ENCODE measurements at places on chromosomes 3 and 15.

- DNase-seq = no peak
These were observed 107.6 kb upstream of the ARHGEF3 start for GRCh38 chr3:56909349-56909748.

GRCh38 chr15:67897646-67898339 is 57.9 kb upstream of the RNU6-1 start:
- DNase-seq = no peak

GRCh38 chr3:14457481-14457880 is 55.1 kb downstream of the SLC6A6 start:
- no peak for DNase-seq

- no peak for DNase-seq
These were observed 35.7 kb downstream of the DNASE1L3 start for GRCh38 chr3:58175187-58175436.

DNA sequence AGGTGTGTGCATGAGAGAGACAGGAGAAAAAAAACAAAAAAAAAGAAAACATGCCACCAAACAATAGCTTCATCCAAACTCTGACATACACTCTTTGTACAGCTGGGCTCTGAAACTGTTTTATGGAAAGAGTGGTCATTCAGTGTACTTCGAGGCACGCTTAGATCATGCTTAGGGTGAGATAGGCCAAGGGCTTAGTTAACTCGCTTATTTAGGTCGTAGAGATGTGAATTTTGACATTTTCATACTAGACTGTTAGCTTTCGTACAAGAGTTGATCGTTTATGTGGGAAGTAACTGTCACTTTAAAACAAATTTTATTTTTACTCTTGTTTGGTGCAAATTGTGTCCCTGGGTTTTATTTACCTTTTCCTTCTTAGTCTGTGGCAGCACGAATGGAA is 166.4 kb downstream of the GHSR start:
- no peak for DNase-seq

All from NCI-H1694 (cell line).